Thoracic aorta (tissue), 2 donors: ENCODE measurements at places on chromosomes 13 and 19.
A peak's percentile ranks its signal among the peaks of the same experiment; 100 is the strongest.

DNA sequence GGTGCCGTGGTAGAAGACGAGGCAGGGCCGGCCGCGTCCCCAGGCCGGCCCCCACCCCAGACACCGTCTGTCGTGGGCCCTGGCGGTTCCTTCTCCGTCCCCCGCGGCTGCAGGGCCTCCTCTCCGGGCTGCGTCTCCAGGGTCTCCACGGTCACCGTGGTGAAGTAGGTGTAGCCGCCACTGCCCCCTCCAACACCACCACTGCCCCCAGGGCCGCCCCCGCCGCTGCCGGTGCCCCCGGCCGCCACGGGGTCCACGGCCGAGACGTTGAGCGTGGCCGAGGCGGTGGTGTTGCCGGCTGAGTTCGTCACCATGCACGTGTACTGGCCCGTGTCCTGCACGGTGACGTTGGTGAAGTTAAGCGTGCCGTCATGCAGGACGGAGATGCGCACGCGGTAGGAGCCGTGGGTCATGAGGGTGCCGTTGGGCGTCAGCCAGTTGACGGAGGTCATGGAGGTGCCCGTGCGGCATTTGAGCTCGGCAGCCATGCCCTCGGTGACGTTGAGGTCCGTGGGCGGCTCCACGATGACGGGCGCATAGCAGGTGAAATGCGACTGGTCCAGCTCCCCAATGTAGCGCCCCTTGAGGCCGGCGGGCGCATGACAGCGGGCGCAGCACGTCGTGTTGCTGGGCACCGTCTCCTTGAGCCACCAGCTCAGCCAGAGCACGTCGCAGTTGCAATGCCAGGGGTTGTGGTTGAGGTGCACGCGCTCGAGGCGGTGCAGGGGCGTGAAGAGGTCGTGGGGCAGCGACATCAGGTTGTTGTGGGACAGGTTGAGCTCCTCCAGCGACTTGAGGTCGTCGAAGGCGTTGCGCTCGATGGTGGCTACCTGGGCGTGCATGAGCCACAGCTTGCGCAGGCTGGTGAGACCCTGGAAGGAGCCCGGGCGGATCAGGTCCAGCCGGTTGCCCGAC, 4.6 kb upstream of the ASPDH start:
- no peak for DNase-seq

DNA sequence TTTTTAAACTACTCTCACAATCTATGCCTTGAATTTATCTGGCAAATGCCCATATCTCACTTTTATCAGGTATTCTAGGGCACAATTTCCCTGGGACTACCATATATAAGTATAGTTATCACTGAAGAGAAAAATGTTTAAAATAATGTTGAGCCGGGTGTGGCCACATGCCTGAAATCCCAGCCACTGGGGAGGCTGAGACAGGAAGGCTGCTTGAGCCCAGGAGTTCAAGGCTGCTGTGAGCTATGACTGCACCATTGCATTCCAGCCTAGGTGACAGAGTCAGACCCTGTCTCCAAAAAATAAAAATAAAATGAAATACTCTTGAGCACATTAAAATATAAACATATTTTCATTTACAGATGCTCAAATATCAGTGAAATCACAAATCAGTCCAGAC, 4.1 kb downstream of the KATNAL1 start:
- no peak for DNase-seq

- peak; percentile 82 for DNase-seq
Measured at GRCh38 chr19:50724522-50725217, 1.5 kb downstream of the CLEC11A start.

GRCh38 chr13:112725346-112726015, 35.6 kb downstream of the ATP11A start:
- DNase-seq, result no peak

DNA sequence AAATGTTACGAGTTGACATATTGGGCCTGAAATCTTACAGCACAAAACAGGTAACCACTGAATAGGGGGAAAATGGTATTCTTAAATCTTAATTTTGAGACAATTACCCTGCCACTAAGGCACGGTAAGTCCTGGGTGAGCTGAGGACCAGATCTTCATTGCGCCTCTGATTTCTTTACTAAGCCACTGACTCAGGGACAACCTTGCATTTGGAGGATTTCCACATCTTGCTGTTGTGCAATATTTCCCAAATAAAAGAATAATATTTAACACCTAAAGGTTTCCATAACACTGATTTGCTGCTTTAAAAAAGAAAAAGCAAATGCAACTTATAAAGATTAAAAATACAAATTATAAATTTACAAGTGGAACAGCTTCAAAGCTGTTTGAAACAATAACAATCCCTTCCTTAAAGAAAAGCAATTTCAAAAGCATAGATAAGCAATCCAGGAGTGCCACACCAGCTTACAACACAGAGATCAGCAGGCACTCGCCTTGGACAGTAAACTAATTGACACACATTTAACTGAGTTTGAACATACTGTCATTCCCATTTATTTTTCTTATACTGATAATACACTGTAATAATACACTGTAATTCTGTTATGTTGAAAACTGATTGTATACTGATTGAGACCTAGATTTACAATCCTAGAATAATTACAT, 79.6 kb upstream of the DOCK9 start:
- DNase-seq, result no peak

- no peak for DNase-seq
Measured at GRCh38 chr19:12833738-12834565, 427 bp downstream of the RTBDN start.

GRCh38 chr13:59696271-59696670, 467.5 kb downstream of the DIAPH3 start:
- DNase-seq, result no peak
